ENCODE measurements at places on chromosomes 3 and 15.

GRCh38 chr3:45931496-45931895 is 11.8 kb upstream of the CXCR6 start:
- H3K27me3 ChIP-seq, result no peaks in the 10 kb centered on the region
- peaks cover 74% of the 10 kb centered on the region for H3K36me3 ChIP-seq
- H3K4me3 ChIP-seq, result no peak overlapping the region
- no peak overlapping the region for H3K27ac ChIP-seq

- H3K27me3 ChIP-seq, result peaks cover 90% of the 10 kb centered on the region
- H3K4me1 ChIP-seq, result peaks cover 3% of the 10 kb centered on the region
- H3K4me3 ChIP-seq, result no peak overlapping the region
- H3K27ac ChIP-seq, result no peak overlapping the region
- H3K36me3 ChIP-seq, result no peaks in the 10 kb centered on the region
These were observed 320 bp upstream of the ACAN start for GRCh38 chr15:88802991-88803240.

GRCh38 chr15:99619712-99620111 is 53.9 kb downstream of the MEF2A start:
- no peaks in the 10 kb centered on the region for H3K27me3 ChIP-seq
- no peak overlapping the region for H3K4me3 ChIP-seq
- no peak for DNase-seq
- H3K4me1 ChIP-seq, result peaks cover 9% of the 10 kb centered on the region

- H3K4me3 ChIP-seq, result no peak overlapping the region
- peaks cover 4% of the 10 kb centered on the region for H3K27me3 ChIP-seq
- H3K4me1 ChIP-seq, result no peaks in the 10 kb centered on the region
- H3K27ac ChIP-seq, result no peak overlapping the region
- no peaks in the 10 kb centered on the region for H3K36me3 ChIP-seq
These were observed 663.7 kb downstream of the AGBL1 start for GRCh38 chr15:86743283-86743903.

- no peak overlapping the region for H3K27ac ChIP-seq
- H3K4me1 ChIP-seq, result peaks cover 68% of the 10 kb centered on the region
- peak overlapping the region; percentile 79 for H3K4me3 ChIP-seq
- no peaks in the 10 kb centered on the region for H3K27me3 ChIP-seq
- peaks cover 27% of the 10 kb centered on the region for H3K36me3 ChIP-seq
These were observed 1.6 kb downstream of the NXPE3 start for GRCh38 chr3:101780661-101781060.

DNA sequence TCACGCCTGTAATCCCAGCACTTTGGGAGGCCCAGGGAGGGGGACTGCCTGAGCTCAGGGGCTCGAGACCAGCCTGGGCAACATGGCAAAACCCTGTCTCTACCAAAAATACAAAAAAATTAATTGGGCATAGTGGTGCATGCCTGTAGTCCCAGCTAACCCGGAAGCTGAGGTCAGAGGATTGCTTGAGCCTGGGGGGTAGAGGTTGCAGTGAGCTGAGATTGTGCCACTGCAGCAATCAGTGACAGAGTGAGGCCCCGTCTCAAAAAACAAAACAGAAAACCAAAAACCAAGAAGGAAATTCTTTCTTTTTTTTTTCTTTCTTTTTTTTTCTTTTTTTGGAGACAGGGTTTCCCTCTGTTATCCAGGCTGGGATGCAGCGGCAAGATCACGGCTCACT is 3.5 kb downstream of the SPATA12 start:
- no peaks in the 10 kb centered on the region for H3K36me3 ChIP-seq
- H3K4me1 ChIP-seq, result peaks cover 4% of the 10 kb centered on the region
- H3K27ac ChIP-seq, result no peak overlapping the region
- no peak for DNase-seq
- H3K27me3 ChIP-seq, result peaks cover 8% of the 10 kb centered on the region

DNA sequence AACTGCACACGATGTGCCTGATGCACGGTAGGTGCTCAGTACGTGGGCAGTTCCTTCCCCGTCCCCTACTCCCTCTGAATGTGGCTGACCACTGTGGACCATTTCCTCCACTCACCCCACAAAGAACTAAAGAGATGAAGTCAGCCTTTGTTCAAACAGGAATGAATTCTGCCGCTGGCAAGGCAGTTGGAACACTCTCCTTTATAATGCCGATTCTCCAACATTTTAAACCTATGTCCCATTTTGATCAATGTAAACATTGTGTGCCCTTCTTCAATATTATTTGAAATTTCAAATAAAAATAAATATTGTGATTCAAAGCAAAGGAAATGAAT is 57.5 kb upstream of the MEF2A start:
- peaks cover 9% of the 10 kb centered on the region for H3K27me3 ChIP-seq
- H3K36me3 ChIP-seq, result no peaks in the 10 kb centered on the region
- no peak overlapping the region for H3K27ac ChIP-seq
- DNase-seq, result no peak

DNA sequence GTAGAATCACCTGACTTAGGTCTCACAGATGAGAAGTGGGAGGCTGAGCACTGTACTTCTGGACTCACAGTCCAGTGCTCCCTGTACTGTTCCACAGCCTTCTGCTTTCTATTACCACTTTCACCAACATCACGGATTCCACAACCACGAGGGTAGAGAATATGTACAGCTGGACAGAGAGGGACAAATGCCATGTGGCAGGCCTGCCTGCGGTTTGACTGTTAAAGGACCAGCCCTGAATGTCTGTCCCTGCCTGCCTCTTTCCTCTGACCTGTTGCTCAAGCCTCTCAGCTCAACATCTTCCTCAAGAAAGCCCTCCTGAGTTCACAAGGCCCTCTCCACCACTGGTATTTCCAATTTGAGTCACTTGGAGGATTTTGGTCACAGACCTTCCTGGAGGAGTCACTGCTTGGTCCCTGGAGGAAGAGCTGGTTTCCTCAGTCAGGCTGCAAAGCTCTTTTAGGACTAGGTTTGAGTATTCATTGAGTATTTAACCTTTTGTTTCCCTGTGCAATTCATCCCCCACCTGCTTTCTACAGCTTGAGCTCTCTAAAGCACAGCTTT is 49.1 kb downstream of the RAB11A start:
- H3K36me3 ChIP-seq, result no peaks in the 10 kb centered on the region
- DNase-seq, result no peak
- peaks cover 3% of the 10 kb centered on the region for H3K27me3 ChIP-seq
- H3K4me1 ChIP-seq, result peaks cover 9% of the 10 kb centered on the region
- H3K4me3 ChIP-seq, result no peak overlapping the region
- H3K27ac ChIP-seq, result no peak overlapping the region

DNA sequence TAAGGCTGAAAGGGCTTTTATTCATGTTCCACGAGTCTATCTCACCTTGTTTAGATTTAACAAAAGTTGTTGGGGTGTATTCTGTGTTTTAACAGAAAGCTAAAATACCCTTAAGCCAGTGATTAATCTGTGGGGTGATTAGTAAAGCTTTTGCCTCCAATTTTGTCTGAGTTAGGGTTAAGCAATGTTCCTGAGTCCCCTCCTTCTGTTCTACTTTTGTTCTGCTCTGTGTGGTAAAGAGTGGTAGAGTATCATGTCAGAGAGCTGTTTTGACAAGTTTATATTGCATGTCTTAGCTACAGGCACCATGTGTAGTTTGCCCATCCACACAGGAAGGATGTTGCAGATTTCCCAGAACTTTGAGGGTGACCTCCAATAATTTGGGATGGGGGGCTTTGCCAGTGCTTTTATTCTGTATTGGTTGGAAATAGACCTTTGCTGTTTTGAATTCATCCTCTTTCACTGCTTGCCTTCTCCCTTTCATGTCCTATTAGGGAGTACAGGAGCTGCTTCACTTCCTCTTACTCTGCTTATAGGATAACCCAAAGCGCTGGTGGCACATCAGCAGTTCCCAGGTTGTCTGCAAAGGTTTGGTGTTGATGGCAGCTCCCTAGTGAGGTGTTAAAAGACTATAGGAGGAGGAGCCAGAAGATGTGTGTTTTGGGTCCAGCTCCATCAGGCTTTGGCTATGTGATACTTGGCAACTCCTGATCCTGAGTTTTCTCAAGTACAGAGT is 7.4 kb downstream of the PDE8A start:
- peaks cover 61% of the 10 kb centered on the region for H3K4me1 ChIP-seq
- no peak for DNase-seq
- H3K36me3 ChIP-seq, result peaks cover 4% of the 10 kb centered on the region

- H3K4me1 ChIP-seq, result no peaks in the 10 kb centered on the region
- no peak overlapping the region for H3K27ac ChIP-seq
- H3K4me3 ChIP-seq, result no peak overlapping the region
- peaks cover 12% of the 10 kb centered on the region for H3K27me3 ChIP-seq
These were observed 8.3 kb upstream of the ANKUB1 start for GRCh38 chr3:149800693-149801092.

- no peaks in the 10 kb centered on the region for H3K27me3 ChIP-seq
- DNase-seq, result no peak
- no peaks in the 10 kb centered on the region for H3K4me1 ChIP-seq
These were observed 339.7 kb downstream of the NLGN1 start for GRCh38 chr3:173737167-173737808.

GRCh38 chr15:93414576-93415231 is 325.7 kb upstream of the RGMA start:
- H3K27me3 ChIP-seq, result no peaks in the 10 kb centered on the region
- DNase-seq, result no peak
- no peaks in the 10 kb centered on the region for H3K36me3 ChIP-seq
- H3K4me1 ChIP-seq, result no peaks in the 10 kb centered on the region
- no peak overlapping the region for H3K27ac ChIP-seq
- H3K4me3 ChIP-seq, result no peak overlapping the region

DNA sequence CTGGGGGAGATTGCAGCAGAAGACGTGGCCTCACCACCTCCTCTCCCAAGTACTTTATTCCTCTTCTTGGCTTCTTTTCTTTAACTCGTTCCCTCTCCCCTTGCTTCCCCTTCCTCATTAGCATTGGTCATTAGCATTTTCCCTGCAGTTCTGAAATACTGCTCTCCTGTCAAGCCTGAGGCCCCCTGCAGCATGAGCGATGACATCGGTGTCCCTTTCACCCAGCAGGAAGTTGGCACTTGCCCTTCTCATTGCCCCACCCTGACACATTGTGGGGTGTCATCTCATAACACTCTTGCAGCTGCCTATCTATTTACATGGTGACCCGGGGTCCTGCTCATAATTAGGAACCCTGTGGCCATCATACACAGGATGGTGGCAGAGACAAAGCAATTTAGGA is 167.1 kb downstream of the ARRDC4 start:
- H3K36me3 ChIP-seq, result no peaks in the 10 kb centered on the region
- H3K4me3 ChIP-seq, result no peak overlapping the region
- no peak overlapping the region for H3K27ac ChIP-seq

- H3K27me3 ChIP-seq, result no peaks in the 10 kb centered on the region
- H3K4me1 ChIP-seq, result peaks cover 18% of the 10 kb centered on the region
- no peak overlapping the region for H3K4me3 ChIP-seq
- no peak for DNase-seq
These were observed 15.9 kb downstream of the CIB1 start for GRCh38 chr15:90217671-90218394.

Data from activated naive CD4-positive, alpha-beta T cell treated with anti-CD3 and anti-CD28 coated beads, Interleukin-2, amount 10 ng/mL, durations not matched to agents 7 days and 5 days (primary cell).